CD4-positive, alpha-beta T cell treated with Interleukin-4 for 1 hour (primary cell): ENCODE measurements at places on chromosomes 1 and 21.

GRCh38 chr1:99218572-99218971 lies 45.7 kb upstream of the PLPPR4 start:
- DNase-seq: no peak

GRCh38 chr1:221862971-221863370 lies 121.1 kb upstream of the DUSP10 start:
- DNase-seq: no peak

- DNase-seq: no peak
Measured at GRCh38 chr1:151372058-151372934, at the start of gene SELENBP1. Gene SELENBP1, minus strand, starts transcription at chr1:151372705. Its CDS starts 64 bp downstream, at chr1:151372641.

GRCh38 chr1:167565922-167566321 lies 12.4 kb upstream of the CREG1 start:
- no peak for DNase-seq

- no peak for DNase-seq
Measured at GRCh38 chr1:30820299-30820698, 62.7 kb upstream of the LAPTM5 start.

GRCh38 chr1:2210084-2210653 lies 15.6 kb upstream of the FAAP20 start:
- no peak for DNase-seq

DNA sequence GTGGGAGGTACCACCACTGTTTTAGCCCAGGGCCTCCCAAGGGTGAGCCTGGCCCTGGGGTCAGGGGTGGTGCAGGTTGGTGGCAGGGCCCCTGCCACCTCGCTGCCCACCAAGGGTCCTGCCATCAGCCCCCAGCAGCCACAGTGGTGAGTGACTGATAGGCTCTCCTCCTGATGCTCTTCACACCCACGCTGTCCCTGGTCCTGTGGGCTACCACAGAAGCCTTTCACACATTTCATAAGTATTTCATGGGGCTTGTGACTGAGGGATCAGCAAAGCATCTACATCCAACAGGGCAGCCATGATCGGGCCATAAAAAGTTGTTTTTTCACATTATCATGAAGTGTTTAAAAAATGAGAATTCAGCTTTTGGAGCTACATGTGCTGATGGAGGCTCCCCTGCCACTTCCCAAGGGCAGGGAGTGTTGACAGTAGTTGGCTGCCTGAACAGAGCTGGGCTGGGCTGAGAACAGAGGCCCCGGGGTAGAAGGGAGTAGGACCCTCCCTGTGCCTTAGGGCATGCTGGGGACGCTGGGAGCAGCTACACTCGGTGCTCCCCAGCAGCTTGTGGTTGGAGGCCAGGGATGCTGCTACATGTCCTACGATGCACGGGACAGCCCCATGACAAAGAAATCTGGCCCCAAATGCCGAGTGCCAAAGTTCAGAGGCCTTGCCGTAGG lies 73.1 kb upstream of the TMEM51 start:
- DNase-seq: no peak

DNA sequence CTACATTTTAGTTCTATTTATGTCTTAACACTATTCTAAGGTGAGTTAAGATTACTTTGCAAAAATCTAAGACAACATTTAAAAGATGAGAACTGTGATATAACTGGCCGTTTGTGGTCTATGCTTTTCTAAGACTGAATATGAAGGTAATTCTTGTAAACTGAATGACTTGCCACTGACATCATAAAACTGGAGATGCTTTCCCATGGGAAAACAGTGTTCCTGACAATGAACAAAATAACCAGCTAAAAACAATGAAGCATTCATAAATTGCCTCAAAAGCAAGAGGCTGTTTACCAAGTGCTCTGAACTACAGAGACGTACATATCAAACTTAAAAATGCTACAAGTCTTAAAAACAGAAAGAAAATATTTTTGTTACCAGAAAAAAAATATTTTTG lies 54.7 kb downstream of the APP start:
- no peak for DNase-seq

GRCh38 chr1:1354271-1355247 lies 3.8 kb downstream of the MXRA8 start:
- DNase-seq: no peak

DNA sequence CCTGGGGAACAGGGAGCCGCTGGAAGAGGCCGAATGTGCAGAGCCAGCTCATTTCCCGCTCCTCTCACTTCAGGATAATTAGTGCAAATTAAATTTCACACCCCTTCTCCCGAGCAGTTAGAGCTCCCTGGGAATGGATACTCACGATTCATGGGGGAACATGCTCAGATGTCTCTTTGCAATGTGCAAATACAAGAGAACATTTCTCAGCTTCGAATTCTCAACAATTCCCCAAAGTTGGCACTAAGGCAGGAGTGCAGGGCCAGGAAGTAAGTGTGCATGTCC lies 54.9 kb downstream of the CAMK2N1 start:
- DNase-seq: no peak

DNA sequence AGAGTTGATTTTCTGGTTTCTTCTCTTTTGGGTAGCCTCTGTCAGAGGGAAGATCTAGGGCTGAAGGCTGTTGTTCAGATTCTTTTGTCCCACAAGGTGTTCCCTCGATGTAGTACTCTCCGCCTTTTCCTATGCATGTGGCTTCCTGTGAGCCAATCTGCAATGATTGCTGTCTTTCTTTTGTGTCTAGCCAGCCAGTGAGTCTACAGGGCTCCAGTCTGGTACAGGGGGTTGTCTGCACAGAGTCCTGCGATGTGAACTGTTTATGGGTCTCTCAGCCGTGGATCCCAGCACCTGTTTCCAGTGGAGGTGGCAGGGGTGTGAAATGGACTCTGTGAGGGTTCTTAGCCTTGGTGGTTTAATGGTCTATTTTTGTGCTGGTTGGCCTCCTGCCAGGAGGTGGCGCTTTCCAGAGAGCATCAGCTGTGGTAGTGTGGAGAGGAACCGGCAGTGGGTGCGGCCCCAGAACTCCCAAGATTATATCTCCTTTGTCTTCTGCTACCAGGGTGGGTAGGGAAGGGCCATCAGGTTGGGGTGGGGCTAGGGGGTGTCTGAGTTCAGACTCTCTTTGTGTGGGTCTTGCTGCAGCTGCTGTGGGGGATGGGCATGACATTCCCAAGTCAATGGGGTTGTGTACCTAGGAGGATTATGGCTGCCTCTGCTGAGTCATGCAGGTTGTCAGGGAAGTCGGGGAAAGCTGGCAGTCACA lies 81.3 kb upstream of the C21orf91 start:
- DNase-seq: no peak

GRCh38 chr1:224732377-224733026 lies 116.4 kb downstream of the CNIH3 start:
- no peak for DNase-seq
